ENCODE measurements at places on chromosomes 6 and 20.

DNA sequence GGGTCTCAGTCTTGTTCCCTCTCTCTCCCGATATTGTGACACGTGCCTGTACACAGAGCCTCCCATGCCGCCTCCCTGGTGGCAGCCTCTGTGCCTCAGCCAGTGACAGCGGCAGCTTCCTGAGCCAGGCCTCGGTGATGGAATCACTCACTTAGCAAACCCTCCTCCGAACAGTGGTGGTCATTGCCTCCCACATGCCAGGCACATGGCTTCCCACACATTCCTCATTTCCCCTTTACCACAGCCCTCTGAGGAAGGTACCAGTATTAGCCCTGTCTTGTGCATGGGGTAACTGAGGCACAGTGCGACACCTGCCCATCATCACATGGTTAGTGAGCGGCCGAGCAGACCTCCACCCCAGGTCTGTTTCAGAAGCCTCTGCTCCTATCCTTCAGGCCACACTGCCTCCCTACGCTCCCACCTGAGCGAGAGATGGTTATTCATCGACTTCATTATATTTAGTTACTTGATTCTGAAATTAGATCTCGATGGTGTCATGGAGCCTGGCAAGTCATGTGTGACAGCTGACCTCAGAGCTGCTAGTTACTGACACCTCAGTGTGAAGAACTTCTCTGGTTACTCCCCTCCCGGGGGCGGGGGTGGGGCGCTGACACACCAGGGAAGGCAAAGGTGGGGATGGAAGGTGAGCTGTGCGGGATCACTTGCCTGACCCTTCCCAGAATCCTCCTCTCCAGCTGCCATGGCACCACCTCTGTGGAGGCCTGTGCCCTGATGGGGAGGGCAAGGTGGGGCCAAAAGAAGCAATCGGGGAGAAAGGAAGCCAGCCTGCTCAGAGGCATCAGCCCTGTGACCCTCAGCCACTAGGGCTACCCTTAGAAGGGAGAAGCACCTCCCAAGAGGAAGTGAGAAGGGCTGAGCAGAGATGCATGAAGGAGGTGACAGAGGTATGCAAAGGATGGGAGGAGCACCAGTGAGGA is 17.9 kb downstream of the MDGA1 start:
- no peak for DNase-seq

- DNase-seq = no peak
Observed at GRCh38 chr6:47402081-47402480, 75.5 kb upstream of the CD2AP start.

DNA sequence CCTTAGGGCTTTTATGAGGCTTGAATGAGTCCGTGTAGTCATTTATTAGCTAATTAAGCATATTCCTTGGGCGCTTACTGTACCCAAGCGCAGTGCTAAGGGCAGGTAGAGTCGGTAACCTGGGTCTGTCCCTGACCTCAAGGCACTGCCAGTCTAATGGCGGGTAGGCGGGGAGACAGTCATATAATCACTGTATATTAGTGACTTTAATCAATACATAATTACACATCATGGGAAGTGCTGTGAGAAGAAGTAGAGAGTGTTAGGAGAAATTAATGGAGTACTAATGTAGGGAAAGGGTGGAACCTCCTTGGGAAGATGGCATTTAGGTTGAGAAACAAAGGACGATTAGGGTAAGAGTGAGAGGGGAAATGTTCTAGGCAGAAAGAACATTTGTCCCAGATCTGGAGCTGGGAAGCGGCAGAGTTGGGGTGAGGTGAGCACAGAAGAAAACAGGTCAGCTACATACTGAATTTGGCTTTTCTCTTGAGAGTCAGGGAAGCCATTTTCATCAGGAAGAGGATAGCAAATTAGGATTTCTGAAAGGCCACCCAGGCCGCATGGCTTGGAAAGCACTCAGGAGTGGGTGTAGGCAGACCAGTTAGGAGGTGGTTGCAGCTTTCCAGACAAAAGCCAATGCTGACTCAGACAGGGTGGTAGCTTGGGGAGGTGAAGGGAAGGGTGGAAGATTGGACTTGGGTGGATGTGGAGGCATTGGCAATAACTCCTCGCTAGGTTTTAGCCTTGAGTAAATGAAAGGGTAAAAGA is 954 bp upstream of the BLCAP start:
- DNase-seq = no peak

DNA sequence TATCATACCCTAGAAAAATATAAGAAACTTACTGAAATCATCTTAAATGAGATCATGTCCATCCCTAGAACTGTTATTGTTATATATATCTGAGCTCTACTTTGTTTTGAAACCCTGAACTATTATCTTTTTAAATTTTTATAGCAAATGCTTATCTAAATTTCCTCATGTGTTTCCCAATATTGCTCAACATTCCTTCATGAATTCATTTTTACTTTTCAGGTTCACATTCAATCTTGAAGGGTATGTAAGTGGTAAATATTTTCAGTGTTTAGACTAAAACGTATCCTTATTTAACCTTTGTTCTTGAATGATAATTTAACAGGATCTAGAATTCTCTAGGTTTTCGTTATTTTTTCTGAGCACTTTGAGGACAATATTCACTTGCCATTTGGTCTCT is 23.9 kb downstream of the PDE7B start:
- no peak for DNase-seq

DNA sequence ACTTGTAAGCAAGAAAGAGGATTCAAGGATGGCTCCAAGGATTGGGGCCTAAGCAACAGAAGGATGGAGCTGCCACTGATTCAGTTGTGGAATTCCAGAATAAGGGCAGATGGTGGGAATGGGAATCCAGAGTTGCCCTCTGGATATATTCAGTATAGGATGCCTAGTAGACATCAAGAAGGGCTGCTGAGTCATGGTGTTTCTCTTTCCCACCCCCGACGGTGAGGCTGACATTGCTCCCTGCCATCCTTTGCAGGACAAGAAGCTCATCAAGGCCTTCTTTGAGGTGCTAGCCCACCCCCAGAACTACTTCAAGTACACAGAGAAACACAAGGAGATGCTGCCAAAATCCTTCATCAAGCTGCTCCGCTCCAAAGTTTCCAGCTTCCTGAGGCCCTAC is 11.2 kb upstream of the ZNF76 start:
- no peak for DNase-seq

GRCh38 chr6:17492350-17492749 is 99.0 kb downstream of the CAP2 start:
- no peak for DNase-seq

GRCh38 chr6:1482381-1483166 is 93.2 kb downstream of the FOXF2 start:
- DNase-seq = no peak

GRCh38 chr6:18413381-18413780 is 26.2 kb downstream of the RNF144B start:
- DNase-seq = no peak

DNA sequence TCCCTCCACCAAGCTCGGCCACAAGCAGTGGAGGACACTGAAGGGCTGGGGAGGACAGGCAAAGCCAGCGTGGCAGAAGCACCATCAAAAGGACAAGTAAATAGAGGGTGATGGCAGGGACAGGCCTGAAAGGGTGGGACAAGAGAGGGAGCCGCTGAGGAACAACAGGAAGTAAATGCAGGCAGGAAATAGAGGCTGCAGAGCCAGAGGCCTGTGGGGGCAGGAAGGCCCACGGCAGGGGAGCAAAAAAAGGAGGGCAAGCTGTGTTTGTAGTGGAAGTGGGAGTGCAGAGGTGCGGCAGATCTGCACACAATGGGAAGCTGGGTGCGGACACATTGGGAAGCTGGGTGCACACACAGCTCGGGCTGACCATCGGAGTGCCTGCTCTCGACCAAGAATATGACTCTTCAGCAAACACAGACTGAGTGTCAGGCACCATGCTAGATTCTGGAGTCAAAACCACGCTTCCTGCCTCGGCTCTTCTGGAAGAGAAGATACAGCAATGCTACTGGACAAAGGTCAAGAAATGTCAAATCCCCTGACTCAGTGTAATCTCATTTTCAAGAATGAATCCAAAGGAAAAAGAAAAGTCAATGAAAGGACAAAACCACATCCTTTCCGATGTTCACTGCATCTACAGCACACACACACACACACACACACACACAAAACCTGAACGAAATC is 40.4 kb upstream of the RAB22A start:
- no peak for DNase-seq

DNA sequence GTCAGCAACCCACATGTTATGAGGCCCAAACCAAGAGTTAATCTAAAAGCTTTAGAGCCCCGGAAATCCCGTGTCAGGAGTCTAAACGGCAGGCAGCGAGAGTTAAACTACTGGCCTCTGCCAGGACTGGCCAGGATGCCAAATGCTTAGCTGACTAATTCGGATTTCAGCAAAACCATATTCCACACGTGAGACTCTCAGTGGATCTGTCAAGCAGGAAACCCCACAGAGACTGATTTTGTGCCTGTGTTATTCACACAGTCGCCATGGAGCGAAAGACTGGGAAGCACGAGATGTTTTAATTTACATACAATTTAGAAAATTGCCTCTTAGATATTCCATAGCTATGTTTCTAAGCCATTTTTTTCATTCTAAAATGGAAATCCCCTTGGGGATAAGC is 152.9 kb downstream of the RNASET2 start:
- DNase-seq = no peak

- no peak for DNase-seq
Observed at GRCh38 chr20:63978319-63979228, 868 bp downstream of the SAMD10 start.

DNA sequence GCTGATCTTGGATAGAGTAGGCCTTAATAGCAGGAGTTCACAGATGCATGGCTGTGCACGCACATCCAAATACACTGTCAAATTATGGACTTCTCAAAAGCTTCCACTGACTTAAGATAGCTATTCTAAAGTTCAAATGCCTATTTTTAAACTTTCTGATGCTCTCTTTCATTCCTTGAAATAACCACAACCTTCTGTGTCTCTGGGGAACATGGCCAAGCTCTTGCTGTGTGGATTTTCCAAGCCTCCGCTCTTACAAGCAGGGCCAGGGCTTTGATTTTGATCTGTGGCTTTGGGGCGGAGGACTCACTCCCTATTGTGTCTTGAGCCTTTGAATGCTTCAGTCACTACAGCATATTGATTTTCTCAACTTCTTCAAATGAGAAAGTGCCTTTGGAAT is 35.7 kb upstream of the SNRPB2 start:
- DNase-seq = no peak

- no peak for DNase-seq
Observed at GRCh38 chr20:35766843-35767242, 5.0 kb upstream of the PHF20 start.

DNA sequence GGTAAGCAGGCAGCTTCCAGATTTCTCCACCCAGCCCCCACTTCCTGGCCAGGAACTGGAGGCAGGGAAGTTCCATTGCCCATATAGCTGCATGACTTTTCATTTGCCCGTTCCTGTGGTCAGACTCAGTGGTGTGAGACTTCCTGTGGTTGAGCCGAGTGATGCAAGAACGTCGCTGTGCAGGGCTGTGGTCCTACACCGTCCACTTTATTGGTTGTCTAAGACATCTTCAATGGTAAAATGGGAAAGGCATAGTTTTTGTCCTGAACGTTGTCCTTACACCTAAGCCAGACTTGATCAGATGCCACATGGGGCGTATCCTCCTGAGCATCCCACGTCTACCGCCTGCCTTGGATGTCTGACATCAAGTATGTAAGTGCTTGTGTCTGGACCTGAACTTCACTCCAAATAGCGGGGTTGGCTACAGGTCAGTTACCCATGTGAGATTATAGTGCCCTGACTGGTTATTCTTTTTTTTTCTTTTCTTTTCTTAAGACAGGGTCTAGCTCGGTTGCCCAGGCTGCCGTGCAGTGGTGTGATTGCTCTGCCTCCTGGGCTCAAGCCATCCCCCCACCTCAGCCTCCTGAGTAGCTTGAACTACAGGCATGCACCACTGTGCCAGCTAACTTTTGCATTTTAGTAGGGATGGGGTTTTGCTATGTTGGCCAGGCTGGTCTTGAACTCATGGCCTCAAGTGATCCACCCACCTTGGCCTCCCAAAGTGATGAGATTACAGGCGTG is 25.9 kb upstream of the GTSF1L start:
- no peak for DNase-seq

DNA sequence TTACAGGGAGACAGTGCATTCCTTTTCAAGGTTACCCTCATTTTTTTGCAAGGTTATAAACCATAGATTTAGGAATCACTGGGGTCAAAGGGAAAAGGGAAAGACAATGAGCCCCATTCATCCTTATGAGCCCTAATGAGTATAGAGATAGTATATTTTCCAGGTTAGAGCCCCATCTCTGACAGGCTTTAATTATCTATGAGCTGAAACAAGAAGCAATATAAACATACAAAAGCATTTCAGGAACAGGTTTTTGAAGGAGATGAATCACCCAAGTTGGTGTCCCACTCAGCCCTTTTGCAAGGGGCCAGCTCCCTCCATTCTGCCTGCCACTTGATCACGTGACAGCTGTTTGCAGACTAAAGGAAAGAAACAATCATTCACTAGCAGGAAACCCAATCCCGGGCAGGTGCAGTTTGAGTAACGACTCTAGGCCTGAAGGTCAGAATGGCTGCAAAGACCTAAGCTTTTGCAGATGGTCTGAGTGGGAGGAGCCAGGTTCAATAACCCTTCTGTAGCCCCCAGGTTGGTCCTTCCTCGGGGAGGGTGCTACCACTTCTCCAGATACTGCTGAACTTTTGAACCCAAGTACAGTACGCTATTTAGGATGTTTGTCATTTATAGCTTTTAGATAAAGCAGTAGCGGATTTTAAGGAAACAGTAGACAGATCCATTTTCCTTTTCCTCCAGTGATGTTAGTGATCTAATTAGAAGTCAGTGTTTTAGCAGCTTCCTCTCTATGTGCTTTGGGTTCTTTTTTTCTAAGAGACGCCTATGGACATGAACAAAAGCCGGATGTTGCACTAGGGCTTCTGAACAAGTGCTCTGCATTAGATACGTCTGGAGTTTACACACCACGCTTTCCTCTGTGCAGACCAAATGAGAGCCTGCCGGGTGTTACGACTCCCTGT is 253.2 kb downstream of the SOX4 start:
- no peak for DNase-seq

- no peak for DNase-seq
Observed at GRCh38 chr20:33882481-33882880, 71.3 kb downstream of the CHMP4B start.

GRCh38 chr6:44309092-44309491 is 4.1 kb downstream of the AARS2 start:
- no peak for DNase-seq

DNA sequence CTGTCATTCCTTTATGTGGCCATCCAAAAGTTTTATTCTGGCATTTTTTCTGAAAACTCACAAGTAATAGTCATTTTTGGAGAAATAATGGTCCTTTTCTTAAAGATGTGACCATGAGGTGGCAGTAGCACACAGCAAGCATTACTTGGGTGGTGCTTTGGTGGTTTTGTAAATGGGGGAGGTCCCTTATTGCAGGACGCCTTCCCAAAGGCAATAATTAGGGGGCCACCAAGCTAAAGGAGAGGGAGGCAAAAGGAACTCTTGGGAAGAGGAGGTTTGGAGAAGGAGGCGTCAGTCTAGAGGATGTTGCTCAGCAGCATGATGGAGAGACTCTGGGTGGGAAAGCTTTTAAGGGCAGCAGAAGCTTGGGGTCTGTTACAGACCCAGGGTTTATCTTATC is 422.6 kb upstream of the MMS22L start:
- peak; percentile 8 for DNase-seq

- no peak for DNase-seq
Observed at GRCh38 chr6:130362128-130362527, 3.7 kb upstream of the TMEM200A start.

All from NT2/D1 (cell line).